ENCODE measurements at places on chromosomes 12 and 14.

DNA sequence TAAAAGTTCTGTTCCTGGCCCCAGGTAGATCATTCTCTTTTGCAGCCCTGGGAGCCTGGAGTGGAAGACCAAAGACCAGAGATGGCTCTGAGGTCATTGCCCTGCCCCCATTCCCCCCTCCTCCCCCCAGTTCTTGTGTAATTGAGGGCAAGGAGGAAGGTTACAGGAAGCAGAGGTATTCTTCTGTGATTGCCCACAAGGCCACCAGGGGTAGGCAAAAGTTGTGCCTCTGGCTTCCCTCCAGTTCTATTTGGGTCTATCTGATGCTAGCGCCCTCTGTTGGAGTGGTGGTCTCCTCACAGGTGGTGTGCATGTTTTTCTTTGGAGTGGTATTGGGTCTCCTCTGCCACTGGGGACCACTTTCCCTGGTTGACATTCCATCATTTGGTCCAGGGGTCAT is 41.2 kb upstream of the CRY1 start:
- no peak for DNase-seq

GRCh38 chr12:4091016-4091743 is 182.4 kb upstream of the CCND2 start:
- no peak for DNase-seq

DNA sequence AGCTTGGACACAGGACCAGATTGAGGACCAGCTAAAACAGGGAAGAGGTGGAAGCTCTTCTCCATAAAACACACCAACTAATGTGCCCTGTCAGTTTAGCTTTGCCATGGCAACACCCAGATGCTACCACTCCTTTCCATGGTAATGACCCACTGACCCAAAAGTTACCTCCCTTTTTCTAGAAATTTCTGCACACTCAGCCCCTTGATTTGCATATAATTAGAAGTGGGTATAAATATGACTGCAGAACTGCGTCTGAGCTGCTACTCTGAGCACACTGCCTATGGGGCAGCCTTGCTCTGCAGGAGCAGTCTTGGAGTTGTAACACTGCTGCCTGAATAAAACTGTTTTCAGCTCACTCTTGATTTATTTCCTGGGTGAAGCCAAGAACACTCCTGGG is 3.2 kb upstream of the TDG start:
- DNase-seq: no peak

DNA sequence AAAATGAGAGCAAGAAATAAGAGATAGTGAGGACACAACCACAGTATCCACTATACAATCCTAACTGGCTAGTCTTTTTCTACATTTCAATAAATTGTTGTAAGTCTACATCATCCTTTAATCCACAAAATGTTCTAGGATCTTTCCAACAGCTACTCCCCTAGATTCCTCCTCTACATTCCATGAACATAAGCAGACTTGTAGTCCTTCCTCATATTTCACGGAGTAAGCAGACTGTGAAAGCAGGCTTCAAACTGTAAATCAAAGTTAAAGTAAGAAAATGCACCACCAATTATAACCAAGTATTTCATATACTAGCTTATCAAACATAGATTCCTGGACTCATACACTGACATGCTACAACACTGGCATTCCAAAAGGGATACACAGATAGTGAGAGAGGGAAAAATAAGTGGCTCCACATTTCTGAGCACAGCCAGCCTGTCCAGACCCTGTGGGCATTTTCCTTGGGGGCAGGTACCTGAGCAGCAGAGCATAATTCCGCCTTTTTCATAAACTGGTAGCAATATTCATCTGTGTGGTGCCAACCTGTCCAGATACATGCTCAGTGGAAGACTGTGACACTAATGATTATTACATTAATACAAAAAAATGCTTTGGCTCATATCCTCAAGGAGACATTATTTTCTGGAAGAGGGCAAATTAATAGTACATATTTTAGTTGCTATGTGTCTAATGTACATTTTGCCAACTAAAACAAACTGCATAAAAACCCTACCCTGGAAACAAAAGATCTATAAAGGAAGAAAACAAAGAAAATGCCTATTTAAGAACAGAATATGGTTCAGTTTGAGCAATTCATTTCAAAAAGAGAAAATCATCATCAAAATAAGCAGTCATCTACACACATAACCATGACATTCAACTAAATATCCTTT is 113.3 kb upstream of the FSCB start:
- DNase-seq: no peak

DNA sequence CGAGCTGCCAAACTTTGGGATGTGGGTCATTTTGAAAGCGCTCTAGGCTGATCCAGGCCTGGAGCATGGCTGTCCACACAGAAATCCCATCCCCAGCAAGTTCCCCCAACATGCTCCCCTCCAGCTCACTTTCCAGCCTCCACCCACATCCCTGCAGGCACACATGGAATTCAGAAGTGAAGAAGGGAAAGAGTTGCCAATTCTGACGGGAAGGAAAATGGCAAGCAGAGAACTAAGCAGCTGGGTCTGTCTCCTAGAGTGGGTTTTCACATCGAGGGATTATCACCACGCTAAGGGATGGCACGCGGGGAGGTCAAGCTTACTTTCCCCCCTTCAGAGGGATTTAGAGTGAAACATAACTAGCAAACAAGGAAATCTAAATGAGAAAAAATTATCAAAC is 142.3 kb downstream of the RIMBP2 start:
- DNase-seq: no peak

GRCh38 chr12:117552971-117553370 is 191.5 kb upstream of the NOS1 start:
- no peak for DNase-seq

GRCh38 chr14:65676361-65677014 is 264.0 kb downstream of the FUT8 start:
- DNase-seq: no peak

DNA sequence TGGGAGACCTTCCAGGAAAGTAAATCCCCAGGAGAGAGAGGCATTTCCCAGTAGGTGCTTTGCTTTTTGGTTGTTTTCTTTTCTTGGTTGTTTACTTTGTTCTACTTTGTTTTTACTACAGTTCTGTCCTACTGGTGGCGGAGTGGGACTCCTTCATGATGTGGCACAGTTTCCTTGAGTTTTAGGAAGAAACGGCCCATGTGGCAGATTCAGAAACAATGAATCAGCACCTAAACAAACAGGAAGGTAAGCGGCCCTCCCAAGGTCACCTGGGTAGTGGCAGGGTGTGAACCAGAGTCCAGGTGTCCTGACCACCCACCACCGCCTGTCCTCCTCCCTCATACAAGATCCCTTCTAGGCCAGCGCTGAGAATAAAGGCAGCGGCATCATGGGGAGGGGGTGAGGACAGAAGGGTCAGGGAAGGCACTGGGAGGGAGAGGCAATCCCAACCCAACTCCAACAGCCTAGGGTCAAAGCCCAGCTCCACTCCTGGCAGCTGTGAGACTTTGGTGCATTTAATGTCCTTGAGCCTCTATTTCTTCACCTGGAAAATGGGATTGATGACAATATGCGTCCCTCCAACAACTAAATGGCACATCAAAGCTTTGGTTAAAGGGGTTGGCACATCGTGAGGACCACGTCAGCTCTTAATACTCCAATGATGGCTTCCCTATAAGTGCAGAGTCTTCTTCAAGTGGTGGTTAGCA is 111.5 kb upstream of the BCL2L14 start:
- DNase-seq: no peak

DNA sequence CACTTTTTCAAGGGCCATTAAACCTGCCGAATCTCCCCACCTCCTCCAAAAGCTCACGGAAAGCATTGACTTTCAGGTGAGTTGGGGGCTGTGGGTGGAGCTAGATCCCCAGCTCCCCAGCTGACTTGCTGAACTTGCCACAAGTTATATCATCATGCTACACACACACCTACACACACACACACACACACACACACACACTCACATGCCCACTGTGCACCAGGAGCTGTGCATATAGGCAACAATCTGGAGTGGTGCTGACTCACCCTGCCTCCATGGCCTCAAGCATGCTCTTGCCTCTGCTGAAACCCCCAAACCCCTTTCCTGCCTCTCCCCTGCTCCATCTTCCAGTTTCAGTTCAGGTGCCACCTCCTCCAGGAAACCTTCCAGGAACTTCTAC is 26.1 kb downstream of the SERPINA3 start:
- no peak for DNase-seq

- DNase-seq: no peak
Measured at GRCh38 chr12:65205886-65206285, 36.5 kb downstream of the LEMD3 start.

DNA sequence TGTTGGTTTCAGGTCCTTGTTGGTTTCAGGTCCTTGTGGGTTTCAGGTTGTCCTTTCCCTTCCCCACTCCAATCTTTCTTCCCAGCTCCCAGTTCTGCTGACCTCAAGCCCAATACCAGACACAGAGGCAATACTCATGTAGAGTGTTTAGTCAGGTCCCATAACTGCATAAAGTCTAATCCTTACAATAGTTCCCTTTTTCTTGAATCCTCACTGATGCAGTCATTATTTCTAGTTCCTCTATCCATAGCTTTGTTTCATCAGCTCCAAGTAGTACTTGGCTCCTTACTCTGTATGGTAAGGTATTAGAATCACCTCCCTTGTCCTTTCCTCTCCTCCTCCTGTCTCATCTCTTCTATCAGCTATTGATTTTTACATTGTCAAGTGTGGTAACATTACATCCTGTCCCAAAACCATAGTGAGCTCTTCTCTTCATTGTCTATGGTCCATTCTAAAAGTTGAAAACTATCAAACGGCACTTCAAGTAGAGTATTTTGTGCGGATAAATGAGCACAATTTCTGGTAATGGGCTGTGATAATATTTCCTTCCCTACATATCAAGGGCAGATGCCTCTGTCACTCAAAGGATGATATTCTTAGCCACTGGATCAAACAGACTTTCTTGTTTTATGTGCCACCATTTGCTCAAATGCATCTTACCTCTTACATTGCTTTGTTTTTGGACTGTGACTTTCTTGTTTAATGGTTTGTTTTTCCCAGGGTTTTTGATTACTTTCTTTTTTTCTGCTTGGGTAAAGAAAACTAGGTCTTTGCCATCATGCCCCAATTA is 57.2 kb upstream of the JDP2 start:
- DNase-seq: no peak

DNA sequence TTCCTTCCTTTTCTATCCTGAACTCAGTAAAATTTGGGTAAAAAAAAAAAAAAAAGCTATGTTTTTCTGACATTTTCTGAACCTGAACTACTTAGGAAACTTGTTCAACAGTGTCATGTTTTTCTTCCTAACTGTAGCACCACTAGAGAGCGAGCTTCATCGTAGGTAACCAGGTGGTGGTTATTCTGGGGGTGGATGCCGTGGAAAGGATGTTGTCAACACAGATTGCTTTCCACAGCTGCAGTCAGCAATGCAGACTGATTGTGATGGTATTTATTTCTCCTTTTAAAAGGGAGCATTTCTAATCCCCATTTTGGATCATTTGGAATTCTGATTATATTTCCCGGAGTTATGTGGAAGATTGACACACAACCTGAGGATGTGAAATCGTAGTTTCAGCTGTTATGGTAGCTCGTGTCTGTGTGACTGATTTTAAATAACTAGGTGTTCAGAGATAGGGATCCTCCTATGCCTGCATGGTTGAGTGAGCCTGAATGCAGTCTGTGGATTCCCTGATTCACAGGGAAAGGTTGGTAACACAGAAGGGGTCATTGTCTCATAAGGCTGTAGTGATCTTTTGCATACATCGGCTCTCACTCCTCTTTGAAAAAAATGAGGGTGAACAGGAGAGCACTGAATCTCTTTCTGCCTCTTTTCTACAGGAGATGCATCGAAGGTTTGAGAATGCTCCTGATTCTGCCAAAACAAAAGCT is 113.2 kb downstream of the ERC1 start:
- DNase-seq: no peak

DNA sequence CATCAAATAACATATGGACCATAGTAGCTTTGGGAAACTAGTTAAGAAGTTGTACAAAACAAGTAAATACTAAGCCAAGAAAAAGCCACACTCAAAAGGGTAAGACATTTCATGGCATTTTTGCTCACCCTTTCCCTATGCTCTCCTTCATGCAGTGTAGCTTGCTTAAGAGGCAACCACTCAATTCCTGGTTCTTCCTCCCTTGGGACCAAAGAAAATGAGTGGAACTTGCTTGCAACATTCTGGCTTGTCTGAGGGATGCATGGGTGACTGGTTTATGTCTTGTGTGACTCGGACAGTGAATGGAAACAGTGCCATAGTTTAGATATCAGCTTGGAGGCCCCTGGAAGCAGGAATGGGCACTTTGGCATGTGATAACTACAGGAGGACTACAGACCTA is 252.0 kb upstream of the ARID2 start:
- DNase-seq: no peak

DNA sequence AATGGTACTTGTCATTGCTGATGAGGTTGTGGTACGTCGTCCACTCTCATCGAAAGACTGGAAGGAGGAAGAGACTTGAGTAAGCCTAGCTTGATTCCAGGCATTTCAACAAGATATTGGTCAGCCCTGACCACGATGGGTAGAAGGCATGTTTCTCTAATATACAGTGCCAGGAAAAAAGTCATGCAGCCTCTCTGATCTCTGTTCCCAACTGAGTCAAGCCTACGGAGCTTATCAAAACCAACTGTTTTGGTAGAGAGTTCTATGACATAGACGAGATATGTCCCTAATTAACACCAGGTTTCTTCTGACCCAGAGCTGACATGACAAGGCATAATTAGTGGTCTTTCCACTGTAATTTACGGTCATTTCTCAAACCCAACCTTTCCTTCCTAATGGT is 58.5 kb downstream of the NIN start:
- no peak for DNase-seq

GRCh38 chr12:59446116-59446515 is 149.7 kb upstream of the SLC16A7 start:
- DNase-seq: no peak

DNA sequence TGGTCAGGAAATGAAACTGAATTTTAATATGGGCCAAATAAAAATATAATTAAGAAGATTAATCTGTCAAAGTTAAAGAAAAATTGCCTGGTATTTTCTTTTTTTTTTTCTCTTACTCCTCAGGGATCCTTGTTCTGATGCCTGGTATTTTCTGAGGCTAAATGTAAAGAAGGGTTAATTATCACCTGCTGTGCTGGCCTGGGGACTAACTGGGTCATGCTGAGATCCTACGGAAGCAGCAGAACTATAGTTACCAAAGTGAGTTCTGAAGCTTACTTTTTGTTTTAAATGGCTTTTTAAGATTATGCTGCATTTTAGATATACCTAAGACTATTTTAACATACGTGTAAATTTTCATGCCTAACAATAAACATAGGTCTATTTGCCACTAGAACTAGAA is 23.3 kb downstream of the ZC2HC1C start:
- no peak for DNase-seq

GRCh38 chr14:55427439-55427838 is 13.0 kb downstream of the TBPL2 start:
- no peak for DNase-seq

DNA sequence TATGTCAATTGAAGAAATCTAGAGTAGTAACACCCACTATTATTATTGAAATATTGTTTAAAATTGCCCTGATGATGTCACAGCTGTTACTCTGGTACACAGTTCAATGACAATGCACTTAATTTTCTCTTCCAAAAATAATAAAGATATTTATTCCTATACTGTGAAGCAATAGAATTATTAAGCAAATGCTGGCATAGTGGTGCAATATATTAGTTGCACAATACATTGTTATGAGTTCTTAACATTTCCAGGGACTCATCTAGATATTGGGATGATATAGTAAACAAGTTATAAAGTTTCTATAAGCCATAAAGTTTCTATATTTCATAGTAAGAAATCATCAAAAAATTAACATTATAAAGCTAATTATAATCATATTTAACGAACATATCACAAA is 897.8 kb downstream of the LRFN5 start:
- no peak for DNase-seq

- DNase-seq: no peak
Measured at GRCh38 chr14:61369454-61369810, 48.1 kb downstream of the PRKCH start.

GRCh38 chr12:56103066-56103711 is 1.2 kb upstream of the PA2G4 start:
- no peak for DNase-seq

Data from stimulated activated CD4-positive, alpha-beta T cell treated with anti-CD3 and anti-CD28 coated beads, Interleukin-1b, Interleukin-23, amount 100 ng/mL, for 4 hours (primary cell).